NCI-H526 treated with DMSO at 0.1 percent for 48 hours (cell line): ENCODE measurements at places on chromosomes 13 and 19.

DNA sequence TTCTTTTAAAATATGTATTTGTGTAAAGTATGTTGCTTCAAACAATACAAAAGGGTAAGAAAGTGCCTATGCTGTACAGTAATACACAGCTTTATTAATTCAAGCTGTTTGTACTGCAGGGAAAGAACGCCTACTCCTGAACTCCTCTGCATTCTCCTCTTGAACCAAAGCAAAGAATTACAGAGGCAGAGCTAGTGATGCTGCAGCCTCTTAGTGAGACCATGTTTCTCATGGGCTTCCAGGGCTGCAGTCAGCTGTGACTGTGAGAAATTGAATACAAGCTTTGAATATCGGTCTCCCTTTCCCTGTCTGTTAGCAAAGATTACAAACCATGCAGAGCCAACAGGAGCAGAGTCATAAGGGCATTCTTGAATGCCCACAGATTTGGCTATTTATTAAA is 248.5 kb downstream of the SLITRK1 start:
- no peak for DNase-seq

GRCh38 chr19:23482829-23483228 is 87.6 kb upstream of the ZNF91 start:
- DNase-seq: no peak

GRCh38 chr19:50359328-50359818 is 6.1 kb downstream of the NAPSA start:
- DNase-seq: no peak

DNA sequence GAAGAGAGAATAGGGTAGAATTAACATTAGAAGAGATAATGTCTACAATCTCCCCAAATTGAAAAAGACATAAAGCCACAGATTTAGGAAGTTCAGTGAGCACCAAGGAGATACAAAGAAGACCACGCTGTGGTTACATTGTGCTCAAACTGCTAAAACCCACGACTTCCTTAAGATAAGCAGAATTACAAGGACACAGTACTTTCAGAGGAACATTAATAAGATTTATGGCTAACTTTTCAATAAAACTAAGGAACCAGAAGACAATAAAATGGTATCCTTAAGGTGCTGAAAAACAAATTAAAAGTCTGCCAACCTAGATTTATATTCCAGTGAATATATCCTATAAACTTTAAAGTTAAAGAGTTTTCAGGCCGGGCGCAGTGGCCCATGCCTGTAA is 7.4 kb upstream of the IL17D start:
- DNase-seq: no peak

GRCh38 chr13:101449790-101450748 is 2.4 kb upstream of the ITGBL1 start:
- no peak for DNase-seq
